ENCODE measurements at places on chromosomes 5 and 9.

DNA sequence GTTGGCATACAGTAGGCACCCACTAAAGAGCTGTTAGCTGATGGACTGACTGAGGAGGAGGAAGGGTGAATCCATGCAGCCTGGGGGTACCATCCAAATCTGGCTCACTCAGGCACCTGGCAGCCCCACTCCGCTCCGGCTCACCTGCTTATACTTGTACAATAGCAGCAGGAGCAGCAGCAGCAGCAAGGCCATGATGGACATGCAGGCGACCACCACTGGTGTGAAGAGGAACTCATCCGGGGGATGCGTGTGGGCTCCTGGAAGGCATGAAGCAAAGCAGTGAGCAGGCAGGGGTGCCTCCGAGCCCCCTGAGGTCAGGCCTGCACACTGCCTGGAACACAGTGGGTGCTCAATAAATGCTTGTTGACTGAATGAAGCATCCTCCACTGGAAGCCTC lies 18.3 kb downstream of the CSF1R start:
- DNase-seq: no peak

- DNase-seq: no peak
Observed at GRCh38 chr9:706606-707459, 134.7 kb upstream of the DMRT1 start.

- no peak for DNase-seq
Observed at GRCh38 chr9:85713897-85714296, 27.9 kb downstream of the AGTPBP1 start.

GRCh38 chr9:115717711-115718173 lies 435.8 kb upstream of the PAPPA start:
- DNase-seq: no peak

DNA sequence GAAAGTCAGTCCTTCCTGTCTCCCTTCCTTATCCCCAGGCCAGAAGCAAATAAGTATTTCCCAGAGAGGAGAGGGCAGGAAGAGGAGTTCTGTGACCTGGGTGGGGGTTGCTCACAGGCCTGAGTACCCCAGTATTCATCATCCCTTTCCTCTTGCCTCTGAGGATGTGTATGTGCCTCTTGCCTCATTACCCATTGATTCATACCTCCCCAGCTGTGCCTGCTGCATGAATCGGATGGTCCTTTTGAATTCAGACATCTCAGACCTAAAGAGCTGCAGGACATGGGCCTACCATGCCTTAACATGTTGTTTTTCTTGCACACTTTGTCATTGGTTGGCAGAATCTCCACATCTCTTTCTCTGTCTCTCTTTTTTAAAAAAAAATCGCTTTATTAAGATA lies 112.8 kb upstream of the SHB start:
- DNase-seq: no peak

DNA sequence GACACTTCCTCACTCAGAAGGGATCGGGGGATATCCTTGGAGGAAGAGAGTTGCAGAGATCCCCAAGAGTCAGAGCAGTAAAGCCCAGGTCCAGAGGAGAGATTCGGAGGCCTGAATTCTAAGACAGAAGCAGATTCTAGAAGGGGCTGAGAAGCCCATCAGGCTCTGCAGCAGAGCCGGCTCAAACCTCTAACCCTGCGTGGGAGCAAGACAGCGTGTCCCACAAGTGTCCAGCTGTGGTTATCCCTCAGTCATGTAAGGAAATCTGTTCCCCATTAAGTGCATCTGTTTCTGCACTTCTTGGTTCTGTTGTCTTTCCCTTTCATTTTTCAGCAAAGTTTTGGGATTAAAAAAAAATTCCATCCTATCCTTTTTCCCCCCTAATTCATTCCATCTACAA lies 4.8 kb upstream of the DIAPH1 start:
- DNase-seq: no peak

DNA sequence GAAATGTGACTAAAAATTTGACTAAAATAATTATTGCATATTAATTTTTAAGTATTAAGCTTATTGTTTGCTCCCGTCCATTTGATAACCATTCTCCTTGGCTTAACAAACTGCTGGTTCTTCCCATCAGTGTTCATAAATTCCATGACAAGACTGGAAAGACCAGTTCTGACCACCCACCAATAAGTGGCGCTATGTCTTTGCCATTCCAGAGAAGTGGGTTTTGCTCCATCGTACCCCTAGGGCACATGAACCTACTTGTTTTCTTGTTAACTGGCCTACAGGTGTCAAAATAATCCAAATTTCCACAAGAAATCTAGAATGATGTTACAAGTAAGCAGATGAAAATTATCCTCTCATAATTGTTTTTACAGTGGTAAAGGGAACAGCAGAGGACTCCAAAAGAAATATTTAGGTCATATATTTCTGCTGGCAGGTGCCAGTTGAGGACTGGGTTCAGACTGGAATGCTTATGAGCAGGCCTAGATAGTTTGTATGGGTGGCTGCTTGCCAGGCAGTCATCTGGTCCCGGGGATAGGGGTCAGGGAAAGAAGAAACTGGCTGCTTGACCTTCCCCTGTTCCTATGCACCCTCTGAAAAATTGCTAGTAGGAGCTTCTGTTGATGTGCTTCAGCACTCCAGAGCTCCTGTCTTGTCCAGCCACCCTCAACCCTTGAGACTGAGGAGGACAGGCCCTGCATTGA lies 283.1 kb upstream of the ADAMTSL1 start:
- no peak for DNase-seq

- no peak for DNase-seq
Observed at GRCh38 chr9:70137577-70137976, 93.9 kb downstream of the MAMDC2 start.

GRCh38 chr5:124528838-124529237 lies 217.6 kb downstream of the ZNF608 start:
- no peak for DNase-seq

- no peak for DNase-seq
Observed at GRCh38 chr5:146209714-146210113, 6.3 kb downstream of the RBM27 start.

DNA sequence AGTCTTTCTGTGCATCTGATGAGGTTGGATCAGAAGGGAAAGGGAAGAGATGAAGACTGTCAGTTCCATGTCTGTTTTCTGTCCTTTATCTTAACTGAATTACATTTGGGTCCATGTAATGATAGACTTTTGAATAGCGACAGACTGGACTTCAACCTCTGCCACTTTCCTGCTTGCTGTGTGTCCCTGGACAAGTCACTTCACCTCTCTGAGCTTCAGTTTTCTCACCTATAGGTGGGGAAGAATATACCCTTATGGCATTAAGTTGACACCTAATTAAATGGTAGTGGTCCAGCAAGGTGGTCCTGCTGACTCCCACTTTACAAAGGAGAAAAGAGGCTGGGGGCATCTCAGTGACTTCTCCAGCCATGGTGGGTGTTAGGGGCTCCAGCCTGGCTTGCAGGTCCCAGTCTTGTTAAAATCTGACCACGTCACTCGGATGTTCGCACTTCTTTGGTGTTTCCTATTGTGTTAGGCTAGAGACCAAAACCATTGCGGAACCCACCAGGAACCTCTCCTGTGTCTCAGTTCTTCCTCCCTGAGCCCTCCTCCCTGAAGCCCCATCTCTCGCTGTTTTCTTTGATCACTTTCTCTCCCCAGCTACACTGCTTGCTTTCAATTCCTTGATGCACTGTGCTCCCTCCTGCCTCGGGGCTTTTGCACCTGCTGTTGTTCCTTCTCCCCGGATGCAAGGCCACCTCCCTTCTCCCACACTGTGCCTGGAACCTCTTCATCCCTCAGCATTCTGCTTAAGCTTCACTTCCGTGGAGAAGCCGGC lies 256.5 kb downstream of the NSG2 start:
- DNase-seq: no peak

- no peak for DNase-seq
Observed at GRCh38 chr9:113673726-113674125, 202.4 kb upstream of the ZNF618 start.

DNA sequence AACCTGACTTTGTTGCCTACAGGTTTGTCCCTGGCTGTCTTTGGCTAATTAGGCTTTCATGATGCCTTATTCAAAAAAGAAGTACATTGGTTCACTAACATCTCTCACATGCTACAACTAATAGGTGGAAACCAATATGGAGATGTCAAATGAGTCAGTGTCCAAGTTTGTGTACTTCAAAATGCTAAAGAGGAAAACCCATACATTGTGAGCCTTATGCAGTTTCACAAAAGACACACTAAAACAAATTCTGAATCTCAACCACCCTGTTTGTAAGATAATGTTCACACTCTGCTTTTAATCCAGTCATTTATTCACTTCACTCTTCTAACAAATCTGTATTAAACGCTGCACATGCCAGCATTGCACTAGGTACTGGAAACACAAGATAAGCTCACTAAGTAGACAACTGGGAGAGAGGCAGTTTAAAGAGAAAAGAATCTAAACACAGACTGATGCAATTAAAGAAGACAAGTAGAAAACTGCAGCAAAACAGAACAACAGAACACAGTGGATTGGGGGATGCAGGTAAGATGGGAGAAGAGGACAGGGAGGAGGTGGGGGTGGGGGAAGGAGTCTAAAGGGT lies 104.1 kb downstream of the DROSHA start:
- no peak for DNase-seq

DNA sequence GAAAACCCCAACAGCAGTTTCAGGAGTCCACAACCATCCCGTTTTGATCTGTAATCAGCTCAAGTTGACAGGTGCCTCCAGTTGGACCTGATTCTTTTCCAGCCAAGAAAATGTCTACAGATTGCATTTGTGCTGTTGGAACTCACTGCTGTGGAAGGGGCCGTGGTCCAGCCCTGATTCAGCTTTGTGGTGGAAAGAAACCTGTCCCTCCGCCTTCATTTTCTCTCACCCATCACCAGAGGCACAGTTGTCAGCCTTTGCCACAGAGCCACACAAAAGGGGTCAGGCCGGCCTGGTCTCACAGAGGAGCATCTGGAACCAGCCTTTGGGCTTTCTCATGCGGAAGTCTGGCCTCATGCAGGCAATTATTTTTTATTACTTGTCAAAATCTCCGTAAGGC lies 483.6 kb downstream of the GADD45G start:
- no peak for DNase-seq

GRCh38 chr9:35882263-35882848 lies 12.2 kb upstream of the OR13J1 start:
- DNase-seq: peak; percentile 50

GRCh38 chr5:41194339-41194738 lies 19.0 kb downstream of the C6 start:
- DNase-seq: no peak

DNA sequence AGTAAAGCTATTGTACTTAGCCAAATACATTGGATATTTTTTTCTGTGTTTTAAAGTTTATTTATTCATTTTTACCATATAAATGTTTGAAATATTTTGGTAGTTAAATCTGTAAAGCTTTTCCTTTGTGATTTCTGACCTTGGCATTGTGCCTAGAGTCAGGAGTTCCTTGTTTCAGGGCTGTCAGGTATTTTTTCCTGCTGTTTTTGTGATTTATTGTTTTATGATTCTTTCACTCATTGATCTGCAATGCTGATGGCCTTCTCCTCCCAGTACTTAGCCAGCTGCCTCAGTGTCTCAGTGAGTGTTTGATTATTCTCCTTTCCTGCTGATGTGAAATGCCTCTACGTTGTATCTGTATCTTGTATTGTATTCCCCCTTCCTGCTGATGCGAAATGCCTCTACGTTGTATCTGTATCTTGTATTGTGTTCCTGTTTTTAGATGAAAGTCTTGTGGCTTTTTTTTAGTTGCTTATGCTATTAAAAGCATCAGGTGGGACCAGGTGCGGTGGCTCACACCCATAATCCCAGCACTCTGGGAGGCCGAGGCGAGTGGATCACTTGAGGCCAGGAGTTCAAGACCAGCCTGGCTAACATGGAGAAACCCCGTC lies 61.0 kb downstream of the EHMT1 start:
- DNase-seq: no peak

GRCh38 chr9:121696930-121697329 lies 45.5 kb downstream of the DAB2IP start:
- DNase-seq: no peak

DNA sequence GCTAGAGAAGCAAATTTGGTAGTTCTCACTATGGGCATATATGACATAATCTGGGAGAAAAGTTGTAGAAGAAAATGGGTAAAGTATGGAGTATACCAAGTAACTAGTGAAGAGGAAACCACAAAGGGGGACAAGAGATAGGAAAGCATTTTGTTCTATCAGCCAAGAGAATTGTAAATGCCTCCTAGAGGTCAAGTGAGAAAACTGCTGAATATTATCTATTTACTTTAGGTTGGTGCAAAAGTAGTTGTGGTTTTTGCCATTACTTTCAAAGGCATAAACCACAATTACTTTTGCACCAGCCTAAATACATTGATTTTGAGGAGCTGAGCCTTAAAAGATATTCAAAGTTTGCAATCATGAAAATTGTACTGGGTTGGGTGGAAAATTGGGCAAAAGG lies 126.7 kb upstream of the GRHPR start:
- DNase-seq: no peak

DNA sequence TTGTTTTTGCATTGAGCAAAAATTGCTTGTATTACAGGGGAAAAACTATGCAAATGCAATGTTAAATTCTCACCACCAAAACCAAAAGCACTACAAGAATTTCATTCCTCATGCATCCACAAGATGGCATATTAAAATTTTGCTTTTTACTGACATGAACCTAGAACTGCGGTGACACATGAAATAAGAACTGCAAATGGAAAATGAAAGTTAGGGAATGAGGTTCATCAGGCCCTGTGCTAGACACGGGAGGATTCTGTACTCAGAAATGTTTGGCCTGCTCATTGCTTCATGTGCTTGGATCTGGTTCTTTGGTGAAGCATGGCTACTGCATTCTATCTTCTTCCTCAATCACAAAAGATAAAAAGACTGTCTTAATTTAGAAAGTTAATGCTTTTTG lies 9.1 kb upstream of the RFK start:
- peak; percentile 26 for DNase-seq

GRCh38 chr5:79859588-79859987 lies 131.5 kb downstream of the MTX3 start:
- DNase-seq: no peak

GRCh38 chr5:62779010-62779422 lies 200.4 kb downstream of the LRRC70 start:
- peak; percentile 65 for DNase-seq

DNA sequence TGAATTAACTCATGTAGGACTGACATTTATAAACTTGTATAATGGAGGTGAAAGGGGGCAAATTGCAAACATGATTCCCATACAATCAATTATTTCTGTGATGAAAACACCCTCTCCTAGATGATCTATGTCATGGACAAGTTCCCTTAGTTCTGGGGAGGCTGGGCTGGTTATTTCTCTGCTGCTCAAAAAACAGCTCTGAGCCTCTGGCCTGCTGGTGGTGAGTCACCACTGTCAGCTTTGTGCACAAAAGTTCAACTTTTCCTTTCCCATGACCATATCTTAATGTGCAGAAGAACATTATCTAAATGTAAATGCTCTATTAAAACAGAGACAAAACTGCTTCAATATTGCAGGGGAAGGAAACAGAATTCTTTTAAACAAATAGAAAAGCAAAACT lies 85.0 kb downstream of the HMHB1 start:
- no peak for DNase-seq

- no peak for DNase-seq
Observed at GRCh38 chr5:137938751-137939143, 49.5 kb downstream of the PKD2L2 start.

DNA sequence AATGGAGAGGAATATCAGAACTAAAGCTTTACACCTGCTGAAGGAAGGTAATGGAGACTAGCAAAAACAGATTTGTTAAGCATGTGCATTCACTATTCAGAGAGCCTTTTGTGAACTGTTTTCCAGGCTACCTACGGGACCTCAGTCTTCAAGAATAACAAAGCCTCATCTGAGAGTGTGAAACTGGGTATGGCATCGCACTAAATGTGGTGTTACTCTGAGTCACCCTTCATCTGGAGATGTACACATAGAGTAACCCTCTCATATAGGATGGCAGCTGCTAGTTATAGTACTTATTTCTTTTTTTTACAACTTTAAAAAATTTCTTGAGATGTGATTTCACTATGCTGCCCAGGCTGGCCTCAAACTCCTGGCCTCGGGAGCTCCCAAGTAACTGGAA lies 306.8 kb downstream of the ZNF608 start:
- DNase-seq: no peak
